ENCODE measurements at places on chromosomes 1 and 21.

DNA sequence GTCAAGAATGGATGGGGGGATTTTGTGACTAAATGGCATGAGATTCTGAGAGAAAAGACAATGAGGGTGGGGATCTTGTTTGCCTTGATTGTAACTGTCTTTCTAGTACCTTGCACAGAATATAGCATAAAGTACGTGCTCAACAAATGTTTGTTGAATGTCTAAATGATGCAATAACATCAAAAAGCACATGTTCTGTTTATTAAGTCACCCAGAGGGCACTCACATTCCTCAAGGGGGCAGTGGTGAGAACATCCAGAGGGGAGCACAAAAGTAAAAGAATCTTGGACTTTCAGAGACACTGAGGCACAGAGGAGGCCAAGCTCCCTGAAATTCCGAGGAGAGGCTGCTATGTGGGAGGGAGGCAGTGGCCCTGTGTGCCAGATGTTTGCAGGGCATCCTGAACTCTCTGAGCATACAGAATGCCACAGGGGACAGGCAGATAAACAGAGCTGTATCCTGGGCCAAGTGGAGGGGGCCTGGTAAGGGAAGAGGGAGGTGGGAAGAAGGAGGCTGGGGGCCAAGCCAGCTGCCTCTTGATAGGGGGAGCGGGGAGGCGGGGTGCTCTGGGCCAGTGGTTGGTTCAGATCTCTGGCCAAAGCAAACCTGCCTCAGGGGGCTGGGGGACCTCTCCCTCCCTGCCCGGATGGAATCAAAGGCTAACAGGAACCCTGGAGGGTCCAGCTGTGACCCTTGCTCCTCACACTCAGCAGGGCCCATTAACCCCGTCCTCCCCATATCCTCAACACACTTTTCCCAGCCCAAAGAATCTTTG lies 6.5 kb upstream of the ATP1A2 start:
- no peak for DNase-seq

DNA sequence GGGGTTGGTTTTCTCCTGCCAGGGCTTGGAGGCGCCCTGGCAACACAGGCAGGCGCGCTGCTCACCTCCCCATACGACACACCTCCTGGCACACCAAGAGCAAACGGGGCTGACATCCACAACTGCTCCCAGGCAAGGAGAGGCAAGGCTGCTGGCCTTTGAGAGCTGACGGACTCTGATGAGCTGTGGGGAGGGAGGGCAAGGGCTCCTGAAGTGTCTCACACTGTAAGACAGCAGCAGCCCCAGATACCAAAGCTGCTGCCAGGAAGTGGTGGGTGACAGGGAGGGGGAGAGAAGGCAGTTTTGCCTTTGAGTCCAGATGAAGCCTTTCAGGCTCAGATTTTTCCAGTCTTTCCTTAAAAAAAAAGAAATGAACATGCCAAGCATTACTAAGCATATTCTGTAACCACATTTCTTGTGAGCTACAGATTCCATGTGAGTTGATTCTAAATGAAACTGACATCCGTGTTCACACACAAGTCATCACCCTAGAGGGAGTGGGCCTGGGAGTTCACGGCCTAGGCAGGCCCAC lies 24.3 kb downstream of the PGBD5 start:
- no peak for DNase-seq

DNA sequence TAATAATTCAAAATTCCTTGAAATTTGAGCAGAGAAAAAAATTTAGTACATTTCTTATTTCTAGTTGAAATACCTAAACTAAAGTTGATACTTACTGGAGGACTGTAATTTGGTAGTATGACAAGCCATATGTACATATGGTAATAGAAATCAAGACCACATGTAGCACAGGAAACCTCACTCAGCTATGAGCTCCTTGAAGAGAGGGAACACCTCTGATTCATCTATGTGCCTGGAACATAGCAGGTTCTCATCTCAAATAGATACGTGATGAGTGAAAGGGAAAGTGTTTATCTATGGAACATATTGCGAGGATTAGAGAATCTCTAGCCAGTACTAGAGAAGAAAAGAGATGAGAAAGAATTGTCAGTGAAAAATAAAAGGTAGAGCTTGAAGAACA lies 47.9 kb upstream of the GNG4 start:
- no peak for DNase-seq

DNA sequence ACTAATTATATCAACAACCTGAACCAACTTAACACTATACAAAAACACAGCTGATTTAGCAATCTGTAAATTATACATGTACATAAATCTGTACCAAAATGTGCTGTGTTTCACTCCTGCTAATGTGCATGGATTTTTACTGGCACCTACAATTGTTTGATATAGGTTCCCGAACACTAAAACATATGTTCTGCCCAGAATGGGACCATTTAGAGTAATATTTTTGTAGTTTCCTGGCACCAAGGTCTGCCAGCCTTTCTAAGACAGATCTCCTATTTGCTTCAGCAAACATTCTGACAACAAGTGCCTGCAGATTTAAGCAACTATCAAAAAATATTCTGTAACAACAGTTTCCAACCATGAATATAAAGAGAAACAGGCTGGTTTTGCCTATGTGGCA lies 4.2 kb downstream of the KCNH1 start:
- DNase-seq = no peak

DNA sequence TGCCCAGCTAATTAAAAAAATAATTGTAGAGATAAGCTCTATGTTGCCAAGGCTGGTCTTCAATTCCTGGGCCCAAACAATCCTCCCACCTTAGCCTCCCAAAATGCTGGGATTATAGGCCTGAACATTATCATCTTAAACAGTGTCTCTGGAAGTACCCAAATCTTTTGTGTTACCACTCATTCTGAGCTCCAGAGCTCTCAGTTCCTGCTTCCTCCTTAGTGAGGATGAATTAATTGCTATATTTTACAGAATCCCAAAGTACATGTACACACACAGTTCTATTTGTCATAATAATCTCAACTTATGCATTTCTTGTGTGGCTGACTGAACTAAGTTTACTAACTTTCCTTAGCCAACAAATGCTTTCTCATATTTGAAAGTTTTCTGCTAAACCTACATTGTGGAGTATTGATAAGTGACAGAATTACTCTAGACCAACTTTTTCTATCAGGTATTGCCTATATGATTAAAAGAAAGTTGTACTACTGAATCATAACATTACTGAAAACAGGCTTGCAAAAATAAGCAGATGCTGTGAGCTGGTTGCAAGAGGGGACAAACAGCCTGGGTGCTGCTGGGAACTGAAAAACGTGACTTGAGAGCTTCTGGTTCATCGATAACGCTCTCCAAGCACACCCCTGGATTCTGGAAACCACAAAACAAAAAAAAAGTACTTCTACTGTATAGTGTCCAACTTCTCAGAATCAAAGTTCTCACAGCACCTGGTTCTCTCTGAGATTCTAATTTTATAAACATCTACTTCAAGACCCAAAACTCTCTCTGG lies 15.3 kb downstream of the VAV3 start:
- DNase-seq = no peak

DNA sequence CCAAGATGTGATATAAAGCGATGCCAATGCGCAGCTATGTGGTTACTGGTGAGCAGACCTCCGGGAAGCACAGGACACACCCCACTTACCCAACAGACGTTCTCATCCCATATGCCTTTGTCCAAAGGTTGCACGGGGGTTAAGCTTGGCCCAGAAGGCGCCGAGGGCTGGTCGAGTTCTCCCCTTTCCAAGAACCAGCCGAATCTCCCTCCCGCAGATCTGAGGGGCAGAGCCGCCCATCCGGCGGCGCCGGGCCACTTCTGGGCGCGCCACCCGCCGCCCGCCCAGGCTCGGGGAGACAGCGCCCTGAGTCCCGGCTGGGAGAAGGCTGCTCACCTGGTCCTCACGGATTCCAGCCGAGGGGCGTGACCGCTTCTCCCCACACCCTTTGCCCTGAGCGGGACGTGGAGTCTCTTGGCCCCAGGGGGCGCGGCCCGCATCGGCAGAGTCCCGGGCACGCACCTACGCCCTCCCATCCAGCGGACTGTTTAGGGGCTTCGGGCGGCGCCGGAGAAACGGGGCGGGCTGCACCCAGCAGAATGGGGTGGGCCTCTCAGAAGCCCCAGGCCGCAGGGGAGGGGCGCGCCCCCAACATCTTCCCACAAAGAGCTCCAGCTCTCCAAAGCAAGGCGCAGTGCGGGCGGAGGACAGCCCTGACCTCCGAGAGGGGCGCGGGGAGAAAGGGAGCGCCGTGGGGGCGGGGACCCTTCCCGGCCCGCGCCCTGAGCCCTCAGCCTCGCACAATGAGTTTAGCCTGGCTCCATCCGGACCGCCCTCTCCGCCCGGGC lies 615 bp downstream of the GPR161 start:
- DNase-seq = no peak

DNA sequence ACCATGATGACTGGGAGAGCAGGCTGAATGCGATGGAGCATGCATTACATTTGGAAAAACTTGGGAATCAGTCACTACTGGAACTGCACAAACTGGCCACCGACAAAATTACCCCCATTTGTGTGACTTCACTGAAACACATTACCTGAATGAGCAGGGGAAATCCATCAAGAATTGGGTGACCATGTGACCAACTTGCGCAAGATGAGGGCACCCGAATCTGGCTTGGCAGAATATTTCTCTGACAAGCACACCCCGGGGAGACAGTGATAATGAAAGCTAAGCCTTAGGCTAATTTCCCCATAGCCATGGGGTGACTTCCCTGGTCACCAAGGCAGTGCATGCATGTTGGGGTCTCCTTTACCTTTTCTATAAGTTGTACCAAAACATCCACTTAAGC lies 9.1 kb downstream of the SNIP1 start:
- no peak for DNase-seq

DNA sequence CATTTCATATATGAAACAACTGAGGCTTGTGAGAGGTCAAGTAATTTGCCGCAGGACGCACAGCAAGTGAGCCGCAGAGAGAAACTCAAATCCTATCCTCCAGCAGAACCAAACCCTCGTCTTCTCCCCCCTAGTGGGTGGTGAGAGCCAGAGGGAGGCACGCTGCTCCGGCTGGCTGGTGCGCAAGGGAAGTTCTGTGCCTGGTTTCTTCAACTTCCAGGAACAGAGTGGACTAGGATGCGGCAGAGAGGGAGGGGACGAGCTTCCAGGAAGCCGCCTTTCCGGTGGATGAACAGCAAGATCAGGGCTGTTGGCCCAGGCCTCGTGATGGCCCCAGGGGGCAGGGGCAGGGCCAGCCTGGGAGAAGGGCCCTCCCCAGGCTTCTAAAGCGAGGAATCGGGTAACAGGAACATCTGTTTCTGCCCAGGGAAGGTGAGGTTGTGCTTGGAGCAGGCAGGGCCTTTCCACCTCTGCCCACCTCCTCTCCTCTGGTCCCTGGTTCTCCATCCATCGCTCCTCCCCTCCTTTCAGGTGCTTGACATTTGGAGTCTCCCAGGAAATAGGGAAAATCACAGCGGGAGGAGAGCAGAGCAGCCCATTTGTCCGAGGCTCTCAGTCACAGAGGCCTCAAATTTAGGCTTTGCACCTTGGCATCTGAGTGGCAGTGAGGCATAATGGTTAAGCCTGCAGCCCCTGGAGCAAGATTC lies 16.8 kb upstream of the PDIK1L start:
- DNase-seq = no peak

- no peak for DNase-seq
These were observed 37.9 kb upstream of the RHOU start for GRCh38 chr1:228697207-228698016.

DNA sequence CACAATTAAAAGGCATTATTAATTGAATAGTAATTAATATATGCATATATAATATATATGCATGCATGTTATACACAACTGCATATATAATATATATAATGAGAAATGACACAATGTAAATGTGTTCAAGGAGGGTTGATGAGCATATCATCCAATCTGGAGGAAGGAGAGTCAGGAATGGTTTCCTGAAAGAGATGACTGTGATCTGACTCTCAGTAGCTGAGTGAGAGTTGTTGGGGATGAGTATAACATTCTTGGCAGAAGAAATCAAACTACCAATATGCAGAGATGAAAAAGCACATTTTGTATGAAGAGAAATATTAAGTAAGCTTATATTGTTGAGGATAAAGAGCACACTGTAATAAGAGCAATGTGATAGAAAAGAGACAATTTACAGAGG lies 37.3 kb downstream of the F13B start:
- no peak for DNase-seq

DNA sequence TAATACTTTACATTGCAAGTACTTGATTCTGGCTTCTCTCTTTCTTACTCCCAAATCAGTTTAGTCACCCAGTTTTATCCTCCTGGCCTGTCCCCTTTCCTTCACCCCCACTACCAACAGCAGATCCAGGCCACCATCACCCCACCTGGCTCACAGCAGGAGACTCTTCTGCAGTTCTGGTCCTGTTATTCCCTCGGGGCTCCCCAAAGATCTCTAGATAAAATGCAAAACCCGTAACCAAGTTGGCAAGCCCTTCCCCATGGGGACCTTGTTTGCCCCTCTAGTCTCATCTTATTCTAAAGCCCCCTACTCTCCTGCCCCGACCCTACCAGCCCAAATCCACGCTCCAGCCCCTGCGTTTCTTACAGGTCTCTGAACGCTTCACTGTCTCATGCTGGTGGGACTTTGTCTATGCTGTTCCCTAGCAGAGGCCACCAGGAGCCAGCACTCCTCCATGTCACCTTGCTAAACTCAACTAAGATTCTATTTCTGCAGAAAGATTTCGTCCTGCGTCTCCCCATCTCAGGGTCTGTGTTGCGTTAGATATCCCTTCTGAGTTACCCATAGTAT lies 4.0 kb downstream of the ABCG1 start:
- DNase-seq = no peak

DNA sequence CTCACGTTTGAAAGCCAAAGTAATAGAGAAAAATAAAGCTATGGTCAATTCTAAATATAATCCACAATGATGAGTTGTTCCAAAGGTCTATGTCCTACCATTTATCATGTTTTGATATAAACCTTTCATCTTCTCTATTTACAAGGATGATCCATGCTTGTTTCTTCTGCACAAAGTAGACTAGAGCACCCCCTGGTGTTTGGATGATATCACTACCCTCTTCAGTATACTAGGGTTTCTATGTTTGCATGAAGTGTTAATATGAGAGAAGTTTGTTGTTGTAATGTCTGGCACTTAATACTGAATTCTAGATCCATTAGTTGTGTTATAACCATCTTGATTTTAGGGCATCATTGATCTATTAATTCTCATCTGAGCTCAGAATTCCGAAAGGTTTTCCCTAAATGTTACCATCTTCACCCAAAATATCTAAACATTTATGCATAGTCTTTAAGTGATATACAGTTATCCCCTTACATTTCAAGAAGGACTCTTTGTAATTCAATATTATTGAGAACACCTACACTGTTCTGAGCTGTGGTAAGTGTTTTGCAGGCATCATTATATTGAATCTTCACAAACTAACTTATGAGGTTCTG lies 21.1 kb downstream of the CLDN8 start:
- no peak for DNase-seq

GRCh38 chr1:75053207-75053606 lies 81.0 kb upstream of the LHX8 start:
- no peak for DNase-seq

GRCh38 chr1:70707214-70707613 lies 296.1 kb downstream of the CTH start:
- DNase-seq = no peak

DNA sequence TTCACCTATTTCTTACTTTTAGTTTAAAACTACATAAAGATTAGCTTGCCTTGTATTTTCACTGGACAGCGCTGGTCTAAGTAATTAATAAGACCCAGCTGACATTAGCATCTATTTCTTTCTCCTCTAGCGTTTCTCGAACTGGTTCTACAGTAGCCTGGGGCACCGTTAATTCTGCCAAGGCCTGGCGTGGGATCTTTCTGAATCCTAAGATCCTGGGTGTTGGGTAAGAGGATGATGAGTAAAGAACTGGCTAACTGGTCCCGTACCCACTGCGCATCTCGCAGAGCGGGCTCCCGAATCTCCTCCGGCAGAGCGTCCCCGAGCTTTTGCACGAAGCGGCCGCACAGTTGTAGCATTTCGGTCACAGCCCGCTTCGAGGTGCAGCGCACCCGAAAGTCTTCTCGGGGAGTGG lies 309 bp downstream of the NSL1 start:
- no peak for DNase-seq

Data from activated CD4-positive, alpha-beta T cell treated with anti-CD3 and anti-CD28 coated beads, Interleukin-2, amount 50 U/mL, for 1 hour (primary cell).